ENCODE measurements at places on chromosomes 5 and 9. TPM values are rescaled to one million over a fixed set of nuclear protein-coding genes. Genes with fewer than 3 reads are reported as not detected.

DNA sequence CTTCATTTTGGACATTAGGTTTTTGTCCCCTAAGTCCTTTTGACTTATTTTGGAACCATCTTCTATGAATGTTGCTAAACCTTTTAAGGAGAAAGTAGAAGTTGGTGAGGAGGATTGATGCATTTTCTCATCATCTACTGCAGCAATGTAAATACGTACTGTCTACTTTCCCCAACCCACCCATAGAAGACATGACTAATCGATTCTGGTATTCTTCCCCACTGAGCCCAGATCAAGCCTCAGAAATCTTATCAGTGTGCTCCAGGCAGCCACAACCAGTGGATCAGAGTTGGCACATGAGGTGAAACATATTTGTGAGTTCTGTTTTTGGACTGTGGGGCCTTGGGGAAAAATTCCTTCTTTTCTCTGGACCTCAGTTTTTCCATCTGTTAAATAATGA is 57.7 kb downstream of the FGF18 start:
- DNase-seq = no peak

Gene ACOT12
- total RNA-seq = not detected

- no peak for DNase-seq
Observed at GRCh38 chr9:104775574-104775936, 11.6 kb downstream of the NIPSNAP3B start.

Gene SOHLH1
- total RNA-seq = not detected

Gene GEMIN5
- 14.0 TPM for total RNA-seq

Measured in heart left ventricle (tissue), 16 donors.